Stimulated activated CD4-positive, alpha-beta T cell treated with anti-CD3 and anti-CD28 coated beads, Interleukin-15, amount 100 ng/mL, for 24 hours (primary cell): ENCODE measurements at places on chromosomes 1 and 21.

- DNase-seq: no peak
These were observed 230.2 kb downstream of the PAPPA2 start for GRCh38 chr1:176692988-176693696.

- peak; percentile 63 for DNase-seq
These were observed 36.0 kb downstream of the NUAK2 start for GRCh38 chr1:205285381-205286101.

- no peak for DNase-seq
These were observed 11.8 kb downstream of the DRAM2 start for GRCh38 chr1:111127923-111128643.

GRCh38 chr1:84582802-84583587 lies 8.8 kb upstream of the CTBS start:
- no peak for DNase-seq

DNA sequence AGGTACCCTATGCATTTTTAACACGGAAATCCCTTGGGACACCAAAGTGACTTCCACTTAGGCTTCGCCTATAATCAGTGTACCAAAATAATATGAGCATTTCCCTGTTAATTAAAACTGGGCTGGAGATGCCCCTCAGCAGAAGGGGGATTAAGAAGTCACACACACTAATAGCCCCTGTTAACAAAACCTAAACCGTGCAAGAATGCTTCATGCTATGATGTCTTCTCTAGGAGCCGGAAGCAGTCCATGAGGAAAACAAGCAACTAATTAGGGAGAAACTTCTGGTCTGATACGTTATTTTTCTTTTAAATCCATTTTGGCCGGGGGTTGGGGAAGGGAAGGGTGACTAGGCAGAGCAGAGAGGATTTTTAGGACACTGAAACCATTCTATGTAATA lies 123.4 kb downstream of the ESRRG start:
- no peak for DNase-seq

- DNase-seq: no peak
These were observed 39.1 kb downstream of the CLEC20A start for GRCh38 chr1:178457651-178458050.

GRCh38 chr1:21623410-21623961 lies 45.7 kb downstream of the RAP1GAP start:
- no peak for DNase-seq

DNA sequence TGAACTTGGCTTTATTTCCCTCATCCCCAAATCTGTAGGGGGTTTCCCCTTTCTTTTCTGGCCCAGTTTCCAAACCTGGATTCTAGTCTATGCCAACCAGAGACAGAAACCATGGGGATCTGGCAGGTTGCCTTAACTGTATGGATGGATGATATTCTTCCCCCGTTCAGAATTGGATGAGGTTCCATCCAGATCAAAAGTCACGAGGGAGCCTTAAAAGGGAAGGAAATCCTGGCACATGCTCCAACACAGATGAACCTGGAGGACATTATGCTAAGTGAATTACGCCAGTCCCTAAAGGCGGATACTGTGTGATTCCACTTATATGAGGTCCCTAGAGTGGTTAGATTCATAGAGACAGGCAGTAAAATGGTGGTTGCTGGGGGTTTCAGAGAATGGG lies 124.4 kb downstream of the HUNK start:
- no peak for DNase-seq

GRCh38 chr1:213286235-213286634 lies 235.2 kb downstream of the RPS6KC1 start:
- DNase-seq: no peak
